ENCODE measurements at places on chromosomes 3 and 15. TPM values are rescaled to one million over a fixed set of nuclear protein-coding genes. Genes with fewer than 3 reads are reported as not detected.

VIPR1 gene
- not detected for total RNA-seq

KLHL40 gene
- not detected for total RNA-seq

ZPLD1 gene
- not detected for total RNA-seq

CLRN1 gene
- total RNA-seq = not detected

RFTN1 gene
- total RNA-seq = 36.5 TPM

STOML1 gene
- total RNA-seq = 20.8 TPM

IGDCC3 gene
- total RNA-seq = not detected

HGD gene
- not detected for total RNA-seq

MKRN2 gene
- total RNA-seq = 41.8 TPM

LEKR1 gene
- total RNA-seq = 0.58 TPM

SEMA3B gene
- total RNA-seq = 23.0 TPM

LMAN1L gene
- total RNA-seq = not detected

ZKSCAN7 gene
- total RNA-seq = 4.9 TPM

GOLGA8Q gene
- not detected for total RNA-seq

NME9 gene
- total RNA-seq = not detected

CYB561D2 gene
- 29.6 TPM for total RNA-seq

KBTBD13 gene
- total RNA-seq = not detected

CACNA2D3 gene
- total RNA-seq = under 0.01 TPM

AAGAB gene
- total RNA-seq = 41.5 TPM

CMTM8 gene
- 0.18 TPM for total RNA-seq

CHST13 gene
- not detected for total RNA-seq

CCDC54 gene
- total RNA-seq = not detected

EID1 gene
- total RNA-seq = 335 TPM

NLGN1 gene
- 2.0 TPM for total RNA-seq

ITIH4 gene
- total RNA-seq = 0.29 TPM

ATP13A5 gene
- total RNA-seq = not detected

TMEM62 gene
- total RNA-seq = 19.3 TPM

LRRC3B gene
- total RNA-seq = not detected

All from myometrial cell (primary cell).